ENCODE measurements at places on chromosomes 7 and 10.

- DNase-seq: no peak
Measured at GRCh38 chr7:106201164-106201563, 83.6 kb downstream of the NAMPT start.

- no peak for DNase-seq
Measured at GRCh38 chr10:31384589-31384949, 65.6 kb downstream of the ZEB1 start.

DNA sequence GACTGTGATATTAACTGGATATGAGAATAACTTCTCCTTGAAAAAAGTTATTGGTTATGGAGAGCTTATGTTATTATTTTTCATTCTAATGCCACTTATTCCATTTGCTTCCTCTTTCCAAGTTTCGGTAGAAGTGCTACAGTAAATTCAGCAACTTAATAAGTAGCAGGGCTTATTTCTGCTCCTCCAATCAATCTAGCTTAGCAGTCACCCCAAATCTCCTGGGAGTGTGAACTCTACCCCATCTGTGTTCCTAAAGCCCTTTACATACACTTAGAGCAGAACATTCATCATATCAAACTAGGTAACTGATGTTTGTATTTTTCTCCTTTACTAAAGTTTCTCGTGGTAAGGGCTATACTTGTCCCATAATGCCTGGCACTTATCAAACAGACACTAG lies 8.7 kb downstream of the ARL3 start:
- DNase-seq: no peak

GRCh38 chr10:127999297-128000129 lies 92.6 kb downstream of the PTPRE start:
- no peak for DNase-seq

GRCh38 chr7:29569648-29570047 lies 6.0 kb downstream of the PRR15 start:
- DNase-seq: no peak

- no peak for DNase-seq
Measured at GRCh38 chr7:145350334-145350733, 514.5 kb upstream of the TPK1 start.

- no peak for DNase-seq
Measured at GRCh38 chr10:22341190-22341925, 3.9 kb upstream of the SPAG6 start.

DNA sequence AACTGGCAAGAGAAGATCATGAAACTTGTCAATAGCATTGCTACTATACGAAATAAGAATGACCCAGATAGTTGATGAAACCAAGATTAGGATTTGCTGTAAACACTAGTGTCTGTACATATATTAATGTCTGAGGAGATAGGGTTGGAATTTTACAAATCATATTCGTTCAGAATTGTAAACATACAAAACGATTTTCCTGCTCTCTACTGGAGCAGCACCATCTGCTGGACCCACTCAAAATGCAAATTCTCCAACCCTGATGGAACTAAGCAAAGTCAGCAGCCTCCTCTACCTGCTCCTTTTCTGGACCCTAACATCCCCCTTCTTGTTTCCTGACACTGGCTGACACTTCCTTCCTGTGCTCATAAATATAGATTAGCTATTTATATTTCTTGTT lies 29.4 kb upstream of the SGMS1 start:
- peak; percentile 14 for DNase-seq

- DNase-seq: peak; percentile 27
Measured at GRCh38 chr7:122304319-122304975, at the start of gene FEZF1. TSS of gene FEZF1 (minus strand) at chr7:122304750. CDS start at chr7:122304437, 313 bp downstream.

GRCh38 chr7:69517985-69518704 lies 80.1 kb upstream of the AUTS2 start:
- DNase-seq: no peak

GRCh38 chr7:48426966-48427555 lies 255.8 kb downstream of the ABCA13 start:
- peak; percentile 53 for DNase-seq

DNA sequence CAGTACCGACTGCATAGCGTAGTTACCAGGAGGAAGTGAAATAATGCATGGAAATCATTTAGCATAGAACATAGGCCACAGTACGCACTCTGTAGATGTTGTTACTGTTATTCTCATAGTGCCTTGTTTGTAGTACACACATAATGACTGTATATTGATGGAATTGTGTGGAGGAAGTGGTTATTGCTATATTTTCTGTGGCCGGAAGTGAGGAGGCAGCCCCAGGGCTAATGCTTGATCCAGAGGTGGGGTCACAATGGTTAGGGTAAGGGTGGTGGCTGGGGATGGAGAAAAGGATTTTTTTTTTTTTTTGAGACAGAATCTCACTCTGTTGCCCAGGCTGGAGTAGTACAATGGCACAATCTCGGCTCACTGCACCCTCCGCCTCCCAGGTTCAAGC lies 4.5 kb upstream of the MGAM start:
- no peak for DNase-seq

DNA sequence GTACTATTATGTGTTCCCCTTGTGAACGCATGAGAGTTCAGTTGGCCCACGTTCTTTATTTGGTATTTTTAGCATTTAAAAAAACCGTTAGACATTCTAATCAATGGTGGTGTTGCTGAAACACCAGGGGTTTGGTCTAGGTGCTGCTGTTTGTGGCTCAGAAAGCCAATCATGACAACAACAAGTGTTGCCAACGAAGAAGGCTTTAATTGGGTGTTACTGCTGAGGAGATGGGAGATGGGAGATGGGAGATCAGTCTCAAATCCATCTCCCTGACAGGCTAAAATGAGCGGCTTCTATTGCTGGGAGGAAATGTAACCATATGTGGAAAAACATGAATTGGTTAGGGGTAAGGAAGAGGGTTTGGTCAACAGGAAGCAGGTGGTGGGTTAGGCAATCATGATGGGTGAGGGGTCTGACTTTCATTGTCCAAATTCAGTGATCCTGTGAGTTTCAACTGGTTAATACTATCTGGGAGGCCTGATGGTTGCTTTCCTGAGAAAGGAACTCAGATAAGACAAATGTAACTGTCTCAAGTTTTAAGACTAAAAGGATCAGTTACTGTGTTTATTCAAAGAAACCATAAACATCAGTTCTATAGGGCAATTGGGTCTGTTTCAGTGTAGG lies 4.6 kb upstream of the ZNF425 start:
- no peak for DNase-seq

- no peak for DNase-seq
Measured at GRCh38 chr7:108697254-108697653, 127.6 kb downstream of the DNAJB9 start.

DNA sequence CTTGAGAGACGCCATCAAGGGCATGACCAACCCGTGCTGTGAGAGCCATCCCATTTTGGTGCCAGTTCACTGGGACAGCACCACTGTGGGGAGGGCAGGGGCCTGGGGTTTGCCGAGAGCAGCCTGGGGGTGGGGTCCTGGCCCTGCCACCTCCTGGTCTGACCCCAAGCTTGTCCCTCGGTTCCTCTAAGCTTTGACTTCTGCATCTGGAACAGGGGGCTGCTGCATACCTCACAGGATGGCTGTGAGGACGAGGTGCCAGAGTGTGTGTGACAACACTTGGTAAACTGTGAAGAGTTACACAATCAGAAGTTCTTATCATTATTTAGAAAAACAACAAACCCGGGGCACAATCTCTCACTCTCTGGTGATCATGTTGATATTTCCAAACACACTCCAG lies 89.9 kb downstream of the CRTAC1 start:
- no peak for DNase-seq

DNA sequence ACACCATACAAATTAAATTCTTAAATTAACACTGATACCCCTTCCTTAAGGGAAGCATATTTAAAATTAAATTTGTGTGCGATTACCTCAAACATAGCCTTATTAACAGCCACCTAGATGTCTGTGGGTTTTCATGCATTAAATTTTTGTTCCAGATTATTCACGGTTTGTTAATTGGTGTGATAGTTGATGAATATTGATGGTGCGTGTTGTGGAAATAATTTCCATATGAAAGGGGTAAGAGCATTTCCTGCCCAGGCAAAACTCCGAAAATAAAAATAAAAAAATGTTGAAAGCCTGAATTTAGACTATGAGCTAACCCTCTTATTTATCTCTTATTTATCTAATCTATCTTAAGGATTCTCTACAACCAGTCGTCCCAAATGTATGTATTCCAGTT lies 679.3 kb upstream of the CELF2 start:
- DNase-seq: no peak

GRCh38 chr7:1169409-1170368 lies 9.7 kb upstream of the ZFAND2A start:
- DNase-seq: no peak

DNA sequence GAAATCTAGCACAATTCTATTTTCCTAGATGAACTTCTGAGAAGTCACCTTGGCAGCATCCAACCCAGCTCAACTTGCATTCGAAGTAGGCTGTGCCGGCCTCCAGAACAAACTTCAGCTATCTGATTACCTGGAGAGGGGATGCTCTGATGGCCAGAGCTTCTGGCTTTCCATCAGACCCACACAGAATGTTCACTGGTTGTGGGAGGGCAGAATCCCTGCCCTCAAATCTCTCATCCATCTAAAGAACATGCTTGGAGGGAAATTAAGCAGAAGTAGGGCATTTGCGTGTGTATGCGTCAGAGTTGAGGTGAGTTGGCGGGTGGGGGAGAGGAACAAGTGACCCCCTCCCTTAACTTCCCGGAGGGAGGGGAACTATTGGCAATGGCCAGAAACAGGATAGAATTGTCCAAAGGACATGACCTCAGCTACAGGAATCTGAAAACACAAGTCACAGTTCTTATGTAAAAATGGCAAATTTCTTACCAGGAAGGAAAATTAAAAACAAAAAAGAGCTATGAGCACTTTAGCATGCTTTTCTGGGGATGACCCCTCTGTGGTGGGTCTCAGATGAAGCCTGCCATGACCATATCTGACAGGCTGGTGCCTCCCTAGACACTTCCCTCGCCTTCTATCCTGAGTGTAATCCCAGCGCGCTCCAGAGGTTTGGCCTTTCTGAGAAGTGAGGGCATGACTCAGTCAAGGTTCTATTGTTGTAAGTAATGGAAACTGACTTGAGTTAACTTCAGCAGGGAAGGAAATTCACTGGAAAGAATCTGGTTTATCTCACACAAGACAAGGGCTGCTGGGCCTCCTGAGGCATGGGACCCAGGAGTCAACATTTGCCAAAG lies 278.8 kb downstream of the RPS24 start:
- DNase-seq: no peak

GRCh38 chr7:23925088-23925487 lies 215.1 kb downstream of the STK31 start:
- DNase-seq: no peak

GRCh38 chr10:11756766-11757315 lies 14.7 kb downstream of the ECHDC3 start:
- DNase-seq: no peak

- DNase-seq: no peak
Measured at GRCh38 chr10:132617737-132618052, 80.1 kb downstream of the INPP5A start.

DNA sequence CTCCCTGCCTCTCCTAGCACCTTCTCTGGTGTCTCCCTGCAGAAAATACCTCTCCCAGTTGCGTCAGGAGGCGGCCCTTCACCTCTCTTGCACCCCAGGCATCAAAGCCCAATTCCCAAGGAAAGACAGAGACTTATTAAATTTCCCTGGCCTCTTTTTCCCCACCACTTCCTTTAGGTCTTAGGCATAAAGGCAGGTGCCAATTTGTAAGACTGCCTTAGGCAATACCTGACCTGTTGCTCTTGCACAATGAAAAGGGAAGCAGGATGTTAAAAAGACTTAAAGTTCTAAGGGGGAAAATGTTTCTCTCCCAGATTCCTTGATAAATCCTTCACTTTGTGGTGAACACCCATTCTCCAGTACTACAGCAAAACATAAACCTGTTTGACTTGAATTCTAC lies 186.7 kb downstream of the SLC25A13 start:
- DNase-seq: no peak

DNA sequence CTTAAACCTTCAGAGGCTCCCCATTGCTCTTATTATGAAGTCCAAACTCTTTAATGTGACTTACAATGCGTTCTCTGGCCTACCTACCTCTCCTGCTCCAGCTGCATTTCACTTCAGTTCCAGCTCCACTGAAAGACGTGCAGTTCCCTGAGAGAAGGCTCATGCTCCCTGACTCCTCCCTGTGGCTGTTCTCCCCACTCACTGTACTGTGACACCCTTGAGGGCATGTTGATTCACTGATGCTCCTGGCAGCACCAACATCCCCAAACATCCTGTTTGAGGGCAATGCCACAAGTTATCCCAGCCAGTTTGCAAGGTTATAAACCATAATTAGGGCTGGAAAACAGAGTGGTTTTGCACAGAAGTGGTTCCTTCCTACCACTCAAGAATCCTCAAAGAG lies 111.2 kb downstream of the LSM5 start:
- no peak for DNase-seq

DNA sequence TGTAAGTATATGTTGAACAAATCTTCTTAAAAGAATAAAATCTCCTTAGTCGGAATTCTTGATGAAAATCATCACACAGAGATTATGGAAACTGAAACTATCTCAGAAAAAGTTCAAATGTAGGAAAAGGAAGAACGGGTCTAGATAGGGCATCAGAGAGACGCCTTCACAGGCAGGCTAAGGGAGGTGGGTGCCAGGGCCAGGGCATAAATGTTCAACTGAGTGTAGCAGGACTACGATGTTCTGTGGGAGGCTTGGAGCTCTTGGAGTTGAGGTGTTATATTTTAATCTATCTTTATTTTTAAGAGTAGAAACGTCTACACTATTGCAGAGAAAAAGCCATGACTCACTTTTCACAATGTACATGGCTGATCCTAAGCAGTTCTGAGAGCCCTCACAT lies 101.2 kb downstream of the RSU1 start:
- no peak for DNase-seq

GRCh38 chr7:19062216-19062615 lies 55.2 kb downstream of the TWIST1 start:
- DNase-seq: no peak

DNA sequence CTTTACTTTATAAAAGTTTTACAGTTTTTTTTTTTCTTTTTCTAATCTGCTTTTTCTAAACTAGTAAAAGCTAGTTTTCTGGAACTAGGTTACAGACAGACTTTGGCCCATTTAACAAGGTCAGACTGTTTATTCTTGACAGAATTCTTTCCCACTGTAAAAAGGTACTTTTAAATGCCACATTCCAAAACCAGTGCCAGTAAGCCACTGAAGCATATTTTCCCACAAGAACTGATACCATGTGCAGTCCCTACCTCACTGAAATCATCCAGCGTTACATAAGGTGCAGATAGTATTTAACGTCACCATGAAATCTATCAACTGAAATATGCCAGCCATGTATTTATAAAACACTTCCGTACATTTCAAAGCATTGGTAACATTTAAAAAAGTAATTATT lies 121.6 kb downstream of the CDK6 start:
- no peak for DNase-seq

DNA sequence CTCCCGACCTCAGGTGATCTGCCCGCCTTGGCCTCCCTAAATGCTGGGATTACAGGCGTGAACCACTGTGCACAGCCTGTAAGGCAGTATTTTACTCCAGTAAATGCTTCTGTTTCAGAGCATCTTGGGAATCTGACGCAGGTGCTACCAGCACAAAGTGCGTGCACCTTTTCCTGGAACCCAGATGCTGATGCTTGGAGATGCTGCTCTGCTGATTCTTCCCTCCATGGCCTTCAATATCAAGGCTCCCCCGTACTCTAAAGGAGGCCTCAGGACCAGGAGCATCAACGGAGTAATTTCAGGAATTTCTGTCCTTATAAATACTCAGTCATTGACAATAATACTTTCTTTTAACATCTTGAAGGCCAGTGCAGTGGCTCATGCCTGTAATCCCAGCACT lies 23.5 kb downstream of the DENND2A start:
- no peak for DNase-seq
